ENCODE measurements at places on chromosomes 1 and 21.

- no peak for DNase-seq
Observed at GRCh38 chr1:245041058-245041698, 113.6 kb upstream of the KIF26B start.

- DNase-seq = no peak
Observed at GRCh38 chr1:200154069-200154767, 126.7 kb downstream of the NR5A2 start.

DNA sequence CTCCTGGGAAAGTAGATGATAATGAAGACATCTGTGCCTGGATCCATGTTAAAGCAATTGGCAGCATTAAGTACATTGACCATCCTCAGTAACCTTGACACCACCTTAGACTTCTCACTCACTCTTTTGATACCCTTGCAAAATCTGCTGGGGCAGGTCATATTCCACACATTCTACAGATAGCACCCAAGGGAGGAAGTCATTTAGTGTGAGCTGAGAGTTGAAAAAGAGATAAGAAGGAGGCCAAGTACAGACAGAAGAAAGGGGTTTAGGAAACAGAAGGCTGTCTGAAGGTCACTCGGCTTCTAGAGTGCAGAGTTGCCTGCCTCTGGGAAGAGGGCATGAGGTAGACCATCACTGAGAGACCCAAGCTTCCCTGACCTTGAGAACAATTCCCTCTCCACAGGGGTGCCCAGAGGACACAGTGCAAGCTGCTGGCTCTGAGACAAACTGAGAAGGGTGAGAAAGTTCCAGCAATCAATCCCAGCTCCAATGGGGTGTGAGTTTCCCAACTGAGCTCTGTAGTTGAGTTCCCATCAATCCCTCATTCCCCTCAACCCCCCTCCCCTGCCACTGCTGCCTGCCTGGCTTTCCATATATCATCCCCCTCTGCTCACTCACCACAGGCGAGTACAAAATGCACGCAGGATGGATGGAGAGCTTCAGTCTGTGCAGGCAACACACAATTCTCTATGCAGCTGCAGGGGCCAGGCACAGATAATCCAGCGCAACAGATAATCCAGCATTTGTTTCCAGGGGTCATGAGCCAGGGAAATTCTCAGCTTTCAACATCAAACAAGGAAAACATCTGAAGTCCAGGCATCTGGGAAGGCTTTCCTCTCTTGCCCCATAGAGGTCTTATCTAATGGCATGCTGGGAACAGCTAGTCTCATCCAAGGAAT, 7.4 kb upstream of the MOB3C start:
- no peak for DNase-seq

GRCh38 chr1:35717911-35718476, 690 bp downstream of the C1orf216 start:
- DNase-seq = no peak

GRCh38 chr1:57079454-57080157, 113.8 kb upstream of the C8B start:
- DNase-seq = no peak

DNA sequence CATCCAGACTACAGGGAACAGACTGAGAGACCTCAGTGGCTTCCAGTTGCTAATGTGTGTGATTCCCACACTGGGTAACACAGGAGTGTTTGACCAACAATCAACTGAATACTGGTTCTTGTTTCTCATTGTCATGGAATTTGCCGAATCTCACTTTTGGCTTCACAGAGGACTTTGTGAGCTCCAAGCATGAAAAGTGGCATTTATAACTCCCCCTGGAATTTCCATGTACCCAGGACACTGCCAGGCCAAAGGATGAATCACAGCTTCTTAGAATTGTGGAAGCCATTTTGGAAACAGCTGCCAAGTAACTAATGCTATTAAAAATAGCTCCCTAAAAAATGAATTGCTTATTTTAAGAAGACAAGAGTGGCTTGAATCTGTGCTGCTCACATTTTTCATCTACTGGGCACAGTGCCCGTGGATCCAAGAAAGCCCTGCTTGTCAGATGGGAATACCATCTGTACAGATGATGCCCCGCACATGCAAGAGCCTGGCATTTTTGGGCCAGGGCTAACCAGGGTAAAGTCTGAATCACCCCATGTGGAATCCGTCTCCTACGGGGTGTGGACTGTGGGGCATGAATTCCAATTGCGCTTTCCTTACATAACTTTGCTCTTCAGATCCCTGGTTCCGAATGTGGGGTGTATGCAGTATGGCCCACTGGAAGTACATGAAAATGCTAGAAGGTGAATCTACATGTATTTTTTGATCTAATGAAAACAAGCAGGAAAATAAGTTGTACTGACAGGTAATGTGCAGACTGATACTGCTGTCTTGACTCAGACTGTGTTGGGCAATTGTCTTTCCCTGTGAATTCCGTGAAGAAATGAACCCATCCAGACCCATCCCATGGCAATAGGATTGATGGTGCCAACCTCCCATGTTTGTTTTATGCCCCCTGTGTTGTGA, 487.3 kb downstream of the SIPA1L2 start:
- no peak for DNase-seq

- no peak for DNase-seq
Observed at GRCh38 chr1:26530410-26530894, 891 bp downstream of the RPS6KA1 start.

GRCh38 chr1:56189946-56190805, 389.2 kb downstream of the PLPP3 start:
- DNase-seq = no peak

- DNase-seq = no peak
Observed at GRCh38 chr21:28632755-28633408, 359.8 kb downstream of the LTN1 start.

DNA sequence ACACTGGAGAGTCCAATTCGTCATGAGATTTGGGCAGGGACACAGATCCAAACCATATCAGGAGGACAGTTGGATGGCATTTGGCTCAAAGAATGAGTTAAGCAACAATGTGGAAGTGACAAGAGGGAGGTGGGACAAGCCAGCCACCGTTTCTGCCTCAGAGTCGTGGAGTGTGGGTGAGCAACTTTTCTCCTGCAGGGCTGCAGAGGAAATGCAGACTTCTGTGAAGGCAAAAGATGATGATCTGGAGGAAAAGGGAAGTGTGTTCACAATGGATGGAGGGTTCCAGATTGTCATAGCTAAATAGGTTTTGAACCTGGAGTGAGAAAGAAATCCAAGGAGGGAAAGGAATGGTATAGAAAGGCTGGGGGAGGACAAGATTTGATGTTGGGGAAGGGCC, 16.4 kb upstream of the KANK4 start:
- DNase-seq = no peak

DNA sequence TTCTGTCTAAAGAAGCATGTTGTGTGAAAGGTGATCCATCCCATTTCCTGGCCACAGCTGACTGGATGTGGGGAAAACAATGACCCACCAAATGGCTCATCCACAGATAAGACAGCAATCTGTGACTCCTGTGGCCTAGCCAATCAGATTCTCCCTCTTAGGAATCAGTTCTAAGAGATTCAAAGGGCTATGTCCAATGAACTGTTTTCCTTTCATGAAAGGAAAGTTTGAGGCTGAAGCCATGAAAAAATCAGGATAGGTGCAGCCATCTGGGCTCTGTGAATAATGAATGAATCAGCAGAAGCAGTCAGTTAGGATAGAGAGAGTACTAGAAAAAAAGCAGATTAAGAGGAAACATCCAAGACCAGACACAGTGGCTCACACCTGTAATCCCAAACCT, 164.7 kb downstream of the NRIP1 start:
- DNase-seq = no peak

DNA sequence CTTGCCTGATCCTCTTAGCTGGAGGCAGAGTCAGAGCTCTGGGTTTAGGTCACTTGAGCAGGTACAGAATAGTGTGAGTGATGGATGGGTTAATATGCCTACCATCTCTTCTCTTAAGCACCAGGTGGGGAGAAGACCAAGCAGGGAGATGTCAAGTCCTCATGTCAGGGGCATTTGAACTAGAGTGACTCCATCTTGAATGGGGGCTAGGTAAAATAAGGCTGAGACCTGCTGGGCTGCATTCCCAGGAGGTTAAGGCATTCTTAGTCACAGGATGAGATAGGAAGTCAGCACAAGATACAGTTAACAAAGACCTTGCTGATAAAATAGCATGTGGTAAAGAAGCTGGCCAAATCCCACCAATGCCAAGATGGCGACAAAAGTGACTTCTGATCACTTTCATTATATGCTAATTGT, 77.4 kb upstream of the BTG3 start:
- no peak for DNase-seq

DNA sequence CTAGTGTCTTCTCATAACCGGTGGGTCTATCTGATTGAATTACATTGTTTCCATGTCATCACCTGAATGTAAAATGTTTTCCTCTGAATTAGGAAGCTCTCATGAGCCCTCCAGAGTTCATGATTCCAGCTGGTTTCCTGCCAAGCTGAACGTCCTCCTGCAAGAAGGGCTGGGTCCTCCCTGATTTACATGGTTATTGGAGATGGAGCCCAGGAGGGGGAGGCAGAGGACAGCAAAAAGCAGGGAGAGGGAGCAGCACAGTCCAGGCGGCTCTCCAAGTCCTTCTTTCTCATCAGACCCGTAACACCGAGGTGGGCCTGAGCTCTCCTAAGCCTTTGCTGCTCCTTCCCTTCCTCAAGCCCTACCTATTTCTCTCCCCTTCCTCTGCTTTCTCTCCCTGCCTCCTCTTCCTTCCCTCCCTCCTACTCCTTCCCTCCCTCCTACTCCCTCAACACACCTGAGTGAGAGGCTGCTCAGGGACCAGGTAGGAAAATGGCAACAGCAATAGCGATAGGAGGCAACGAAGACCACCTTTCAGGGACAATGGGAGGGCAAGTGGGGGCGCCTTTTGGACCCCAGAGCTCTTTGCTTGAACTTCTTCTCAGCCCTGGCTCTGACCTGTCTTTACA, 265.9 kb downstream of the PRDM2 start:
- peak; percentile 64 for DNase-seq

DNA sequence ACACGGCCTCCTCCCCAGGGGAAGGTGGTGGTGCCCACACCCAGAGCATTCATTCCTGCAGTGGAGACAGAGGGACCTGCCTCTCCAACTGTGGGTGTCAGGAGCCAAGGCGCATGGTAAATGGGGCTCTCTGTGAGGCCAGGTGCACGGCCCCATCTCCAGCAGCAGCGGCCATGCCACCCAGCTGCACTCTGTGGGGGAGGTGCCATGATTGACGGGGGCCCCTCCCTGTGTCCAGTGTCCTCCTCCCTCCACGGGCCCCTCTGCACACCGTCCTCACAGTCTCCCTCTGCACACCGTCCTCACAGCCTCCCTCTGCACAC, 83.6 kb upstream of the COL6A1 start:
- no peak for DNase-seq

- no peak for DNase-seq
Observed at GRCh38 chr1:18458133-18459092, 22.3 kb upstream of the KLHDC7A start.

- no peak for DNase-seq
Observed at GRCh38 chr1:37978541-37978940, 11.3 kb downstream of the SF3A3 start.

DNA sequence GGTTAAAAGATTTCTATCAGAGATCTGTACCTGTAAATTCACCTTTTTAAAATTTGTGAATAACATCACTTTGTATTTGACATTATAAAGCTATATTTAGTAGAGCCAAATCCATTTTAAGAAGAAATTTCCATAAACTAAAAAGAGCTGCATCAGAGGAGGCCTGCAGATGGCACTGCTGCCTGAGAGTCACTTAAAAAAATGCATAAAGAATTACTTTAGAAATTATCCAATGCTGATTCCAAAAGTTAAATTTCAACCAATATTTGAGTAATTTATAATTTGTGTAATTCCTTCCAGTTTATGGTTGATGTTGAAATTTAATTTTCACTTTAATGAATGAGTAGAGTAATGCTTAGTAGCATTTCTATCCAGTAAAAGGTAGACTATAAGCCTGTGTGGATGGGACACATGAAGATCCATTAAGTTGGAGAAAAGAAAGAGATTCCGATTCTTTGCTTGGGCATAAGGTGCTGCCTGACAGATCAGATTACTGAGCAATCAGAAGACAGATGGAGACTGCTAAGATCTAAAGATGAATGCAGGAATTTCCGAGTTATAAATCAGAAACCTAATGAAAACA, 20.7 kb upstream of the RPE65 start:
- no peak for DNase-seq

DNA sequence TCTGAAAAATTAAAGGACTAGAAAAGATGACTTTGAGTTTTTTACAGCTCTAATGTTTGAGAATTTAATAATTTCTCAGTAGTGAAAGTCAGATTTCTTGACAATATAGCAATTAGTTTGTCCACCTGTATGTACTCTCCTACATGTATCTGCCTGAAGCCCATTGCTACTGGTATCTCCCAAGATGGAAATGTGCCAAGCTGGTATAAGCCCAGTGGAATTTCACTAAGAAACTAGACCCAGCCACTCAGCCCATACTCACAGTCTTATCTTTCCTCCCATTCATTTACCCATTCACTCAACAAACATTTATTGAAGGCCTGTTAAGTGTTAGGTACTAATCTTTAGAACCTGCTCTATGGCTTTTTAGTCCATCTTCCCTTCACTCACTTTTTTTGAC, 21.6 kb upstream of the TRIM45 start:
- no peak for DNase-seq

GRCh38 chr1:235326719-235327558, 1.0 kb downstream of the ARID4B start:
- DNase-seq = peak; percentile 17

- DNase-seq = no peak
Observed at GRCh38 chr1:15245593-15246360, 1.2 kb upstream of the FHAD1 start.

DNA sequence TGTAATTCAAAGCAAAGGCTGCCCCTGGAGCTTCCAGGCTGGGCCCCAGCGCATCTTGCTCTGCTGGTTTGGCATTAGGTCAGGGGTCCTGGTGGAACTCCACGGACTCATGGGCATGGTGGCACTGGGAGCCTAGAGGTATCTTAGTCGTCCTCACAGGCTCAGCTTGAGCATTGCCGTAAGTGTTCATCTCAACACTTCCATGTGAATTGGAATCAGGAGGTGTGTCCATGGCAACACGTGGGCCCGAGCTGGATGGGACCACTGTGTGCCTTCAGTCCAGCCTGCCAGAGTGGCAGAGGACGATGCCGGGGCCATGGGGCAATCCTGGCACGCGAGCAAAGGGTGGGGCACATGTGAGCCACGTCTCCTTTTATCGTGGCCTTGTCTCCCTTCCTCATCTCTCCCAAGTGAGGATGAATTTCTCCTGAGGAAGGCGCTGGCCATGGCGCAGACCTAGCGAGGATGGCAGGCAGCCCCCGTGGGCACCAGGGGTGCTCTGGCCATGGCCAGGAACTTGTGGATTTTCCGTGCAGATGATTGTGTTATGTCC, 47.0 kb downstream of the AGPAT3 start:
- no peak for DNase-seq

DNA sequence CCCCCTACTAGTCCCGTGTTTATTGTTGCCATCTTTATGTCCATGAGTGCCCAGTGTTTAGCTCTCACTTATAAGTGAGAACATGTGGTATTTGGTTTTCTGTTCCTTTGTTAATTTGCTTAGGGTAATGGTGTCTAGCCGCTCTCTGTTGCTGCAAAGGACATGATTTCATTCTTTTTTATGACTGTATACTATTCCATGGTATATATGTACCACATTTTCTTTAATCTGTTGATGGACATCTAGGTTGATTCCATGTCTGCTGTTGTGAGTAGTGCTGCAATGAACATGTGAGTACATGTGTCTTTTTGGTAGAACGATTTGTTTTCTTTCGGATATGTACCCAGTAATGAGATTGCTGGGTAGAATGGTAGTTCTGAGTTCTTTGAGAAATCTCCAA, 44.2 kb upstream of the METTL18 start:
- no peak for DNase-seq

All from NCI-H2029 (cell line).